ENCODE measurements at places on chromosomes 12 and 14.

DNA sequence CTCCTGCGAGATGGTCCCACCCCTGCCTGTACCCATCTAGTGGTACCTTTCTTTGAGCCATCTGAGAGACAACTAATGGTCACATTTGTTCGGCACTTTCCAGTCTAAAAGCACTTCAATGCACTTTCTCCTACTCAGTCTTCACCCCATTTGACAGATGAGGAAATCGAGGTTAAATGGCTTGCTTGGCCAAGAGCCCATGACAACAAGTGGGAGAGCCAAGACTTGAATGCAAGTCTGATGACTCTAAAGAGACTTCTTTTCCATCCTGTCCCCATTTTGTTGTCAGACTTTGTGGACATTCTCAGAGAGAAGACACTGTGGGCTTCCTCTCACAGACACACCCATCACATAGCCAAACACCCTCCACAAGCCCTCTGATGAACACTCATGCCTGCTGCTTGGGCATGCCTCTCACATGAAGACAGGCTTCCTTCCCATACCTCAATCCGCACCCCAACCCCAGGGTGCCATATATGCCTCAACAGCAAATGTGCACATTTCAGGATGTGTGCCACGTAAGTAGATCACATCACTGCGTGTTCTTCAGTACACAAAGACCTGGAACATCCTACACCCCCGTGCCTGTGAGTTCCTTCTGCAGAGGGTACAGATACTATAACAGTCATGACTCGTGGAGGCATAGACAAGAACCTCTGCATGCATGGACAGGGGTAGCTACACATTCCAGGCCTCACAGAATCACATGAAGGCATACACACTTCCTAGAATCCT is 805 bp downstream of the MYH7 start:
- no peak for DNase-seq

- no peak for DNase-seq
Observed at GRCh38 chr14:20560961-20561360, at the start of gene RNASE9. Gene RNASE9, minus strand, starts transcription at chr14:20561047.

DNA sequence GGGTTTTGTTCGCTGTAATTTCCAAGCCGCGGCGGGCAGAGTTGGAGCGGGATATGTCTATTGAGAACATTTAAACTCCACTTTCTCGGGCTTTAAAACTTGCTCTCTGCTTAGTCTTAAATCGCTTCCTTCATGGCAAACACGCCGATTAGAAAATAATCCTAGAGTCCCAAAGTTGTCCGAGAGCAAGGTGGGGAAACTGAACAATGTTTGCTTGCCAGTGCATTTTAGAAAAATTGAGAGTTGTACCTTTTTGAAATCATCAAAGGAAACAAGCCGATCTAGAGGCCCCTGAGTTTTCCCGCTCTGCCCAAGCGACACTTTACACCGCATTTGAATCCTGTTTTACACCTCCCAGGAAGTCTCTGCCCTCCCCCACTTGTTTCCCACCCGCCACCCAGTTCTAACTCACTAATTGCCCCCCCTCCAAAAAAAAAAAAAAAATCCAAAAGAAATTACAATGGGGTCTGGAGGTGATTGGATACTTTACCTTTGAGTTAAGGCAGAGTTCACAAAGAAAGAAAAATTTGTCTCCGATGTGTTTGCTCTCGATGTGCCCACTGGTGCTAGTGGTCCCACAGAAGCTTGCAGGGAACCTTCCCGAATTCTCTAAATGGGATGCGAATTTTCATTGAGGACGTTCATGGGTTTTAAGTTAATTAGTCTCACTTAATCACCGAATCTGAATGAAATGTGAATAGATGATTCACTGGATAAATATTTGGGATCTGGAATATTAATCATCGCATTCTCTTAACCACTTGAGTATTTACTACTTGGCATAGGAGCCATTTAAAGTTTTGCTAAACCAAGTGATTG is 2.3 kb downstream of the HMGA2 start:
- DNase-seq = no peak

- DNase-seq = no peak
Observed at GRCh38 chr12:113860950-113861349, 105.2 kb downstream of the RBM19 start.

GRCh38 chr14:67679006-67679405 is 4.6 kb upstream of the VTI1B start:
- no peak for DNase-seq

DNA sequence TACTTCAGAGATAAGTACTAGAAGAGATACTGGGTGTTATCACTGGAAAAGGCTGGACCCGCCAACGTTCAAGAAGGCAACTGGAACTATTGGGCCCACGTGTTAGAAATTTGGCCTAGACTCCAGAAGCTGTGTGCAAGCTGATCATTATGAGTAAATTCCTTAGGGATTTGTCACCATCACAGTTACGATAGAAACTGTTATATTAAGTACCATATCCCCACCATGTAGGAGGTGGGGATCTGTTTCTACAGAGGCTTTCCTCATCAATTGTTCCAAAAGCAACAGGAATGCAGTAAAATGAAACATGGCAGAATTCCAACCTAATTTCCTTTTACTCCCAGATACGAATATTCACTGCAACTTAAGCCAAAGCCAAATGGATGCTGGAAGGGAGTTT is 170.7 kb downstream of the NOVA1 start:
- DNase-seq = no peak

- no peak for DNase-seq
Observed at GRCh38 chr14:74620497-74620921, 8.5 kb upstream of the LTBP2 start.

DNA sequence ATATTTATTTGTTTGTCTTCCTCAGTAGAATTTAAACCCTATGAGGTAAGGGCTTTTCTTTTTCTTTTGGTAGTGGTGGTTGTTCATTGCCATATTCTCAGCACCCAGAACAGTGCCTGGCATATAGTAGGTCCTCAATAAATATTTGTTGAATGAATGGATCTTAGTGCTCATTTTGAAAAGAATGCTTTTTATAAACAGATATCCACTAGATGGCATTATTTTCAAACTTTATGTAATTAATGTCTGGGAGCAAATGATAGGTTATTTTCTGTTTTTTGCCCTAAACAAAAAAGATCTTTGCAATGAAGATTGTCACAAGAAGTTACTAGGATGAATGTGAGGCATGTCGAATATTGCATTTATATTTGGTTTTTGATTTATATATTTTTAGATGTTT is 64.1 kb downstream of the RAD51B start:
- no peak for DNase-seq

DNA sequence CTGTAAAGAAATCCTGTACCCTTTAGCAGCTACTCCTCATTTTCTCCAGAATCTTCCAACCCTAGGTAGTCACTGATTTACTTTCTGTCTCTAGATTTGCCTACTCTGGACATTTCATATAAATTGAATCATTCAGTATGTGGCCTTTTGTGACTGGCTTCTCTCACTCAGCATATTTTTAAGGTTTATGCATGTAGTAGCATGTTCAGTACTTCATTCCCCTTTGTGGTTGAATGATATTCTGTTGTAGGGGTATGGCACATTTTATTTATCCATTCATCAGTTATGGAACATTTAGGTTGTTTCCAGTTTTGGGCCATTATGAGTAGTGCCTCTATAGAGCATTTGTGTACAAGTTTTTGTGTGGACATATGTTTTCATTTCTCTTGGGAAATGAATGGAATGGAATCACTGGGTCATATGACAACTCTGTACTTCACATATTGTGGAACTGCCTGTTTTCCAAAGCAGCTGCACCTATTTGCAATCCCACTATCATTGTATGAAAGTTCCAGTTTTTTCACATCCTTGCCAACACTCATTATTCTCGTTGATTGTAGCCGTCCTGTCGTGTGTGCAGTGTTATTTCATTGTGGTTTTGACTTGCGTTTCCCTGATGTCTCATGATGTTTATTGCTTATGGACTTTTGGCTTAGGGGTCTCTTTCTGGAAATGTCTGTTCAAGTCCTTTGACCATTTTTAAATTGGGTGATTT is 57.2 kb downstream of the ATF7IP start:
- DNase-seq = no peak

Measured in stimulated activated CD8-positive, alpha-beta memory T cell treated with anti-CD3 and anti-CD28 coated beads, Interleukin-7, amount 100 ng/mL, for 1 hour (primary cell).